Heart left ventricle (tissue), 16 donors: ENCODE measurements at places on chromosomes 2 and 18. TPM values are rescaled to one million over a fixed set of nuclear protein-coding genes. Genes with fewer than 3 reads are reported as not detected.

Gene UGT1A4
- not detected for total RNA-seq

Gene ALK
- total RNA-seq = 0.05 TPM

Gene CPSF3
- total RNA-seq = 13.8 TPM

Gene FNDC4
- total RNA-seq = 4.6 TPM

Gene CREG2
- total RNA-seq = not detected

Gene CNDP1
- not detected for total RNA-seq

Gene PDCL3
- 27.8 TPM for total RNA-seq

Gene IHH
- not detected for total RNA-seq

Gene XDH
- not detected for total RNA-seq

Gene RBM43
- 1.9 TPM for total RNA-seq

Gene ASB18
- 12.7 TPM for total RNA-seq

Gene UCN
- total RNA-seq = 2.5 TPM

Gene TNS1
- total RNA-seq = 742 TPM

Gene YPEL5
- 52.9 TPM for total RNA-seq

Gene LGALSL
- total RNA-seq = 19.5 TPM

Gene CAPN13
- total RNA-seq = not detected

Gene C2orf92
- total RNA-seq = 3.9 TPM

Gene SLC14A1
- 8.9 TPM for total RNA-seq

Gene ADAM23
- 87.4 TPM for total RNA-seq

Gene HPCAL1
- total RNA-seq = 27.1 TPM

Gene VIT
- total RNA-seq = 19.8 TPM

Gene ACTR2
- 131 TPM for total RNA-seq

Gene LHCGR
- total RNA-seq = 0.09 TPM

Gene FHOD3
- total RNA-seq = 287 TPM
